ENCODE measurements at places on chromosomes 7 and 10.

DNA sequence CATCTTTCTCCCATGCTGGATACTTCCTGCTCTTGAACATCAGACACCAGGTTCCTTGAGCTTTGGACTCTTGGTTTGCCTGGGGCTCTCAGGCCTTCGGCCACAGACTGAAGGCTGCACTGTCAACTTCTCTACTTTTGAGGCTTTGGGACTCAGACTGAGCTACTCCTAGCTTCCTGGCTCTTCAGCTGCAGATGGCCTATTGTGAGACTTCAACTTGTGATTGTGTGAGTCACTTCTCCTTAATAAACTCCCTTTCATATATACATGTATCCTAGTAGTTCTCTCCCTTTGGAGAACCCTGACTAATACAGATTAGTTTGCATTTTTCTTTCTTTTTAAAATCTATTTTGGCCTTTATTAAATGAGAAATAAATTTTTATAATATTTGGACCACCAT, 276.2 kb upstream of the SEMA3C start:
- DNase-seq: no peak

- DNase-seq: no peak
These were observed 25.4 kb upstream of the HHEX start for GRCh38 chr10:92664322-92664721.

DNA sequence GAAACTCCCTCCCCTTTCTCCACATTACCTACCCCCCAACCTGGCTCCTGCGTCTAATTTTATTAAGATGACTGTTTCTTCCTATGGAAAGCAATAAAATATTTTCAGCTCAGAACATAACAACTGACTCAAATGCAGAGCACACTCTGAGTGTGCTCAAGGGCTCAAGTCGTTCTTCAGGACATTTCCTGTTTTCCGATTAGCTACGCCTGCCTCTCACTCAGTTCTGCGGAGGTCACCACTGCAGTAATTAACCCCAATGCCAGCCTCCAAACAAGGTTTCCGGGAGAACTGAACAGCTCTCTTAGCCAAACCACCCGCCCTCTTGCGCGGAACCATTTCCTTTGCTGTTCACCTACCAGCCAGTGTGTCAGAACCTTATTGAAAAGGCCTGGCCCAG, 19.3 kb downstream of the MYOF start:
- DNase-seq: no peak

GRCh38 chr7:14197280-14197679, 207.8 kb upstream of the ETV1 start:
- DNase-seq: no peak

DNA sequence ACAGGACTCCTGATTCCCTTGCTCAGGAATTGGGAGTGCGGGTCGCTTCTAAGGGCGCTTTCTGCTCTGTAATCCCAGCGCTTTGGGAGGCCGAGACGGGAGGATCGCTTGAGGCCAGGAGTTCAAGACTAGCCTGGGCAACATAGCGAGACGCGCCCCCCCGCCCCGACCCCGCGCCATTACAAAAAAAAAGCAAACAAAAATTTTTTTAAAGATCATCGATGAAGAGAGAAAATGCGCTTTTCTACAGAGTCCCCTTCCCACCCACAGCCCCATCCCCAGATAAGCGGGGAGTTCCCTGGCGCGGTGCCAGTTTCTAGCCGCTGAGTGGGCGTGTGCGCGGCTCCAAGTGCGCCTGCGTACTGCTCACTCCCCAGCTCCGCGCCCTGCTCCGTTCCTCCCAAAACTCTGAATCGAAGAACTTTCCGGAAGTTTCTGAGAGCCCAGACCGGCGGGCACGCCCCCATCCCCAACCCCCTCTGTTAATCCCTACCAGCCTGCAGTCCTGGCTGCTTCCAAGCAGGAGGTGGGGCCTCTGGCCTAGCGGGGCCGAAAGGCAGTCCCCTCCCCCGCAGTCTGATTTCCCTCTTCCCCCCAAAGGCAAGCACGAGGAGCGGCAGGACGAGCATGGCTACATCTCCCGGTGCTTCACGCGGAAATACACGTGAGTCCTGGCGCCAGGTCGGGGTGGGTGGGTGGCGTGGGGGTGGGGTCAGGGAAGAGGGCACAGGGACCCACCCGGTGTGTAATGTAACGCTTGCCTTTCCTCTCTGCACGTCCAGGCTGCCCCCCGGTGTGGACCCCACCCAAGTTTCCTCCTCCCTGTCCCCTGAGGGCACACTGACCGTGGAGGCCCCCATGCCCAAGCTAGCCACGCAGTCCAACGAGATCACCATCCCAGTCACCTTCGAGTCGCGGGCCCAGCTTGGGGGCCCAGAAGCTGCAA, 1.0 kb downstream of the HSPB1 start:
- peak; percentile 94 for DNase-seq

- no peak for DNase-seq
These were observed 2.4 kb upstream of the AIFM2 start for GRCh38 chr10:70135046-70135445.

DNA sequence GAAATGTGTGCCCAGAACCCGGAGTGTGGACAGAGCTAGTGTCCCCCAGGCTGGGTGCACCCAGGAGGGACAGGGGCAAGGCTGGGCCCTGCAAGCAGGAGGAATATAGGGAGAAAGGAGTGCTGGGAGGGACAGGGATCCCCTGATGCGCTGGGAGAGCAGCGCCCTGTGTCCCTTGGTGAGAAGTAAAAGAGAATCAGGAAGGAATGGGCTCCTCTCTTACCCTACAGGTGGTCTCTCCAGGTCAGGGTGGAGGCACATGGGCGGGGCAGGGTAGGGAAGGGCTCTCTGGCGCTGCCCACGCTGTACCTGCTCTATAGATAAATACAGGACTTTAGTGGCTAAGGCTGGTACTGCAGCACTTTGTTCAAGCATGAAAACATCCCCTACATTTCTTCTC, 753.8 kb downstream of the GRID1 start:
- no peak for DNase-seq

GRCh38 chr10:86363833-86364490, 2.6 kb downstream of the GRID1 start:
- no peak for DNase-seq

DNA sequence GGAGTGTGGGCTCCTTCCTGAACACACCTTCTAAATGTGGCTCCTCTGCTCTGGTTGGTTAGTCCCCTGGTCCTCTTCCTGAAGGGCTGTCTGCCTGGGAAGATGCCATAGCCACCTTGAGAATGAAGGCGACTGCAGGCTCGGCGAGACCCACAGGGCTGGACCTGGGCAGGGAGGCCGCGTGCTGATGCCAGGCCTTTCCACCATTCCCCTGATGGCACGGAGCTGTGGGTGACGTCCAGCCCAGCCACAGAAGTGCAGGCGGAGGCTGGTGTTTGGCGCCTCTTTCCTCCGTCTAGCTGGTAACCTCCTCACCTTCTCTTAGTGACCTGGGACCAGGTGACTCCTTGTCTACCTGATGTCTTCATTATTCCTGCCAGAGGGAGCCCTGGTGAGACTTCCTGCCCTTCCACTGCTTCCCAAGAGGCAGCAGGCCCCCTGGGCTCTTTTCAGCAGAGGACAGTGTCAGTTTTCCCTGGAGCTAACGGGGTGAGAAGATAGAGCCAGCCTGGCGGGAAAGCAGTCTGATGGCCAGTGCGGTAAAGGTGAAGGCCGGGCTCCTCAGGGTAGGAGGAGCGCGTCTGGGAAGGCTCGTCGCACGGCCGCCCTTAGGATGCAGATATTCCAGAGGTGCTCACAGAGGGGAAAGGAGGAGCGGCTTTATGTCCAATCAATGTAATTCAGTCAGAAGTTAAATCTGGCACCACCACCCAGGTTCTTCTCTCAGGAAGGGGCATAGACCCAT, 34.9 kb downstream of the GBX1 start:
- DNase-seq: no peak

DNA sequence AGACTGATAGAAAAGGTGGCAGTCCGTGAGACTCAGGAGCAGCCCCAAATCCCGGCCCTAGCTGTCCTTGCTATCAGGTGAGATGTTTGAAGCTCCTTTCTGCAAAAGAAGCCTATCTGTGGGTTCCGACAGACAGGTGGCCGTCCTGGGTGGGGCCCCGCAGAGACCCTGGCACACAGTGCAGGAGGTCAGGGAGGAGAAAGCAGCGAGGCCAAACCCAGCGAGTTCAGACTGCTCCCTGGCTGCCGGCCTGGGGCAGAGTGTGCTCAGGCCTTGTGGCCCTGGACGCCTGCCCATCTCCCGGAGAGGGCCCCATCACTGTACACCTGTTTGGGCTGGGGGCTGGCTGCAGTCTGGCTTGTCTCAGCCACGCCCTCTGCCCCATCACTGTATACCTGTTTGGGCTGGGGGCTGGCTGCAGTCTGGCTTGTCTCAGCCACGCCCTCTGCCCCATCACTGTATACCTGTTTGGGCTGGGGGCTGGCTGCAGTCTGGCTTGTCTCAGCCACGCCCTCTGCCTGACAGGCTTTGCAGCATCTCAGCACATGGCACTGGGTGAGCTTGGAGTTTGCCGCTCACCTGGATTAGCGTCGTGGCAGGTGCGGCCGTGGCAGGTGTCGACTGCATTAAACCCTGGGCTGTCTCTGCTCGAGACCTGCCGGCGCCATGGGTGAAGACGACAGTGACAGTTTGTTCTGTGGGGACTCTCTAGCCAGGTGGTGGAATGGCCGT, 11.8 kb upstream of the PRKAR1B start:
- no peak for DNase-seq

DNA sequence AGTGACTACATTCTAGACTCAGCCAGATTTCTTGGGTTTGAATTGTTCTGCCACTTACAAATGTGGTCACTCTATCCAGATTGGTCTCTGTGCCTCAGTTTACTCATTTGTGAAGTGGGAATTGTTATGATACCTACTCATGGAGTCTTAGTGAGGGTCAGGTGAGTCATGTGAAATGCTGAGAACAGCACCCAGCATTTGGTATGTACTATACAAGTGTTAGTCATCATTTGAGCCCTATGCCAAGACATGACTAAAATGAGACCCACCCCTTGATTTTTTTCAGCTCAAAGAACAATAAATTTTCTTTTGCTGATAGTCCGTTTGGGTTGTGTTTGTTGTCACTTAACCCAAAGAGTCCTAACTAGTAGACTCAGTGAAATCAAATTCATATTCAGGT, 92.8 kb downstream of the CHN2 start:
- DNase-seq: peak; percentile 70

DNA sequence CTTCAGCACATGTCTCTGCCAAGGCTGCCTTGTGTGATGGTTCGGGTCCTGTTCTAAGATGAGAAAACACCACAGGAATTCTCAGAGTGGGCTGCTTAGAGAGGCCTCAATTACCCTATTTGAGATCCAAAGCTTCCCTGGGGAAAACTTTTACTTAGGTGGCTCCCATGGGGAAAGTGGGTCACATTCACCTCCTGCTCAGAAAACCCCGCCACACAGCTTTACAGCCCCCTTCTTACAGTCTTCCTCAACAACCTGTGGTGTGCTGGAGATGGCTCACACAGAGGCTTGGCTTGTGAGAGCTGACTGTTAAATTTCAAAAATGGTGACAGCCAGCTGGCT, 36.6 kb upstream of the KCNIP2 start:
- DNase-seq: no peak

DNA sequence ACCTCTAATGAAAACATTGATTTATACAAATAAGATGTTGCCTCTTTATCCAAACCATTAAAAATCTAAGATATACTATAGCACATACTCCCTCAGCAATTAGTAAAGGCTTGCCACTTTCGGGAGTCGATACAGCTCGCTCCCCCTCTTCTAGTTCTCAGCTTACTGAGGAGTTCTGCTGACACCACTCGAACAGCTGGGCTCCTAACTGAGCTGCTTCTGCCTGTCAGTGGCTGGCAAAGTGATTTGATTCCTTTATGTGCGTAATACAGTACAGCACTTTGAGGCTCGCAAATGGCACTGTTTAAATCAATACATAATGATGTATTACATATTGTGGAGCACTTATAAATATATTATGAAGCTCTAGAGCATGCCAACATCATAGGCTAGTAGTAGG, 241.8 kb downstream of the CREB5 start:
- DNase-seq: no peak

GRCh38 chr10:19412531-19412930, 363.9 kb downstream of the MALRD1 start:
- DNase-seq: no peak

DNA sequence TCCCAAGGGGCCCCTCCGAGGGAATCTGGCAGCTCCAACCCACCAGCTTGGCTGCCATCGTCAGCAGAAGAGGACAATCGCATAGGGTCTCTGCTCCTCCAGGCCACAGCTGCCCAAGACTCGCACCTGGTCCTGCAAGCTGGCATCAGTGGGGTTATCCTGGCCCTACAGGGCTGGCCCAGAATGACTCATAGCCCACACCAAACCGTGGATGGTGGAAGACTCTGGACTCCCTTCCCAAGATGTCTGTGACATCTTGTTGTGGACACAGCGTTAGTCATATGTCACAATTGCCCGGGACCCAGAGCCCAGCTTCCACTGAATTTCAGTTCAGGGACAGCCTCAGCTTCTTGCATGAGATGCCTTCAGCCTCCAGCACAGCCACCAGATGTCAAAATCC, 91.5 kb upstream of the CUX1 start:
- DNase-seq: no peak

GRCh38 chr7:50304911-50305582, 531 bp downstream of the IKZF1 start:
- no peak for DNase-seq

DNA sequence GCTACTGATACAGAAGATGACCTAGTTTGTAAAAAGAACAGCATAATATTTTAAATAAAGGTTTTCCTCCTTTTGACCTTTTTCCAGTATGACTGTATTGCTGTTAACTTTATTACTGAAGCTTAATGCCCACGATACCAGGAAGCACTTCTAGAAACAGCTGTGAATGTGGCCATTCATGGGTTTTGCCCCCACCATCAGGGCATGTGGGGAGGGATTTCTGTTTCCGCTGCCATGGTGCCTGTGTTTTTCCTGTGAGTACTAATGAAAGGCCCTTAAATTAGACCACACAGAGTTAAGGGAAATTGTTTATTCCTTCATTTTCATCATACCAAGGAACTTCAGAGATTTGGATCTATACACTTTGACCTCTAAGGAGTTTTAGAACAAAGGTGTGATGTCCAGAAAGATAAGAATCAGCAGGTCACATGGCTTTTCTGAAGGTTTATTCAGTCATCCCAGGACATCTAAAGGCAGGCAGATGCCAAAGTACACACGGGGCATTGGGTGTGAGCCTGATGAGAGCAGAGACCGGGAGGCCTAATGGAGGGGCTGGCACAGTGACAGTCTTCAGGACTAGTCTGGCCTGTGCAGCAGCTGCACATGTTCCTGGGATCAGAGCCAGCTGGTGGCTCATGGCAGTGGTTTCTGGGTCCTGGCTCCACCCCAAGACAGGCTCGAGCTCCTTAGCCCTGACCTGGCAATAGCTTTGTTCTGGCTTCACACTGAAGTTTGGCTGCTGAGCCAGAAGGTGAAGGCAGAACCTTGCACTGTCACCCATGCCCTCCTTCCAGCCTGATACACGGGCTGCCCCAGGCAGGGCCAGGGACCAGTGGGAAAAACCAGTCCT, 190.9 kb downstream of the REEP3 start:
- peak; percentile 91 for DNase-seq

Measured in AG08395 (cell line).